Pancreas (tissue), 10 donors: ENCODE measurements at places on chromosomes 4 and X. TPM values are rescaled to one million over a fixed set of nuclear protein-coding genes. Genes with fewer than 3 reads are reported as not detected.

HTR2C gene
- total RNA-seq = not detected

GRCh38 chrX:20522420-20522819 is 255.7 kb upstream of the RPS6KA3 start:
- no peak for DNase-seq
- H3K4me1 ChIP-seq = no peaks in the 10 kb centered on the region
- no peaks in the 10 kb centered on the region for H3K36me3 ChIP-seq
- no peak overlapping the region for H3K27ac ChIP-seq

DNA sequence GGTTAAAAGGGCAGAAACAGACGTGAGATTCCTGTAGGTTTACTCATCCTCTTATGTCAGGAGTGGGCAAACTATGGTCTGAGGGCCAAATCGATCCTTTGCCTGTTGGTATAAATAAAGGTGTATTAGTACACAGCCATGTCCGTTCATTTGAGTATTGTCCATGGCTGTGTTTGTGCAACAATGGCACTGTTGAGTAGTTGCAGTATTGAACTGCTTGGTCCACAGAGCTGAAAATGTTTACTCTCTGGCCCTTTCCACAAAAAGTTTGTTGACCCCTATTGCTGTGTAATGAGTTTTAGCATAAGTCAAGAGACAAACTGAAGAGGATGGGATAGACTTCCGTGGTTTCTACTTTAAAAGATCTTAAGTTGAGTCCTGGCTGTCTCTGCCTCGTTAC is 59.0 kb upstream of the MID1 start:
- no peaks in the 10 kb centered on the region for H3K4me1 ChIP-seq
- DNase-seq = no peak
- H3K4me3 ChIP-seq = no peak overlapping the region

DNA sequence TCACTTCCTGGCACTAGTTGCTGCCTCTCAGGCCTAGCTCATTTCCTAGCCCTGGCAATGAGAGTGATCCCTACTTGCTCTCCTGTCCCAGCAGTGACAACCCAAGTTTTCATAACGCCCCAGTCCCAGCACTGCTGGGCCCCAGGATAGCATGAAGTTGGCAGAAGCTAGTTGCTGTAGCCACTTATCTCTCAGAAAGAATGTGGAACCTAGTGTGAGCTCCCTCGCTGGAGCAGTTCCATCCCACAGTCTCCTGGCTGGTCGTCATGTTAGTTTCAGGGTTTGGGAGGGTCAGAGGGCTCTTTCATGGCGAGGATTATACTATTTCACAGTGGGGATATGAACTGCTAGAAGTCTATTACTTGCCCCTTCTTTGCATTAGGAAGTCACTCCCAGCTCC is 5.1 kb downstream of the PF4 start:
- no peak overlapping the region for H3K27ac ChIP-seq
- H3K4me3 ChIP-seq = no peak overlapping the region
- H3K36me3 ChIP-seq = no peaks in the 10 kb centered on the region
- no peak for DNase-seq
- no peaks in the 10 kb centered on the region for H3K27me3 ChIP-seq
